T47D (cell line): ENCODE measurements at places on chromosomes 16 and 17.

DNA sequence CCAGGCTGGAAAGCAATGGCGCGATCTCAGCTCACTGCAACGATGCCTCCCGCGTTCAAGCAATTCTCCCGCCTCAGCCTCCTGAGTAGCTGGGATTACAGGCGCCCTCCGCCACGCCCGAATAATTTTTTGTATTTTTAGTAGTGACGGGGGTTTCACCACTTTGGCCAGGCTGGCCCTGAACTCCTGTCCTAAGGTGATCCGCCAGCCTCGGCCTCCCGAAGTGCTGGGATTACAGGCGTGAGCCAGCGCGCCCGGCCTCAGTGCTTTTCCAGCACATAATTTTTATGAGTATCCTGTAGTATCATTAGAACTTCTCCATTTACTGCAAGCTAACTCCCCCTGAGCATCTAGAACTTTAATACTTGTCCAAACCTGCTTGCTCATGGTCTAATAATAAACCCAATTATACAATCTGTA is 1.8 kb downstream of the UBE2G1 start:
- no peak for DNase-seq

GRCh38 chr16:24677388-24677787 is 52.1 kb upstream of the TNRC6A start:
- DNase-seq = no peak

- DNase-seq = no peak
Observed at GRCh38 chr16:59342669-59343068, 608.6 kb upstream of the GOT2 start.

DNA sequence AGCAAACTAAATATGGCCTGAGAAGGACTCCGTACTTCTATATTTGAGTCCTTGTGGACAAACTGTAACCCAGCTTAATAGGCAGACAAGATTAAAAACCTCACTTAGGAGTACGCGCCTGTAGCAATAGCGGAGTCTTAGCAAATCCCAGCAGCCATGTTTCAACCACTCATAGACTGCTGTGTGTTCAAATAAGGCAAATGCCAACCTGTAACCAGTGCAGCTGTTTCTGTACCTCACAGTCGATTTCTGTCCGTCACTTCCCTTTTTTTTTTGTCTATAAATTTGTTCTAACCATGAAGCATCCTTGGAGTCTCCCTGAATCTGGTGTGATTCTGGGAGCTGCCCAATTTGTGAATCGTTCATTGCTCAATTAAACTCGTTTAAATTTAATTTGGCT is 30.2 kb downstream of the TANC2 start:
- no peak for DNase-seq
